ENCODE measurements at places on chromosomes 3 and 15. TPM values are rescaled to one million over a fixed set of nuclear protein-coding genes. Genes with fewer than 3 reads are reported as not detected.

Gene DLL4
- total RNA-seq, result 0.33 TPM

Gene KBTBD13
- not detected for total RNA-seq

Gene PARP15
- 12.1 TPM for total RNA-seq

Gene AAGAB
- 44.9 TPM for total RNA-seq

Gene PLCH1
- total RNA-seq, result 0.38 TPM

Gene NEK4
- total RNA-seq, result 30.3 TPM

Gene BFSP2
- not detected for total RNA-seq

Gene EXOSC7
- total RNA-seq, result 97.9 TPM

Gene SNTN
- total RNA-seq, result not detected

Gene KLHL6
- 44.9 TPM for total RNA-seq

Gene SLTM
- total RNA-seq, result 127 TPM

Gene CAV3
- not detected for total RNA-seq

Gene CXCR6
- total RNA-seq, result 15.2 TPM

GRCh38 chr3:37466660-37467359 is 292.4 kb upstream of the LRRFIP2 start:
- no peak for DNase-seq

GRCh38 chr3:101381809-101382208 is 61.4 kb upstream of the IMPG2 start:
- DNase-seq, result no peak

GRCh38 chr3:185089751-185090150 is 63.1 kb downstream of the C3orf70 start:
- DNase-seq, result no peak

GRCh38 chr3:57646723-57647122 is 46.2 kb downstream of the DENND6A start:
- DNase-seq, result no peak

GRCh38 chr3:143450632-143451031 is 331.1 kb downstream of the CHST2 start:
- DNase-seq, result no peak

DNA sequence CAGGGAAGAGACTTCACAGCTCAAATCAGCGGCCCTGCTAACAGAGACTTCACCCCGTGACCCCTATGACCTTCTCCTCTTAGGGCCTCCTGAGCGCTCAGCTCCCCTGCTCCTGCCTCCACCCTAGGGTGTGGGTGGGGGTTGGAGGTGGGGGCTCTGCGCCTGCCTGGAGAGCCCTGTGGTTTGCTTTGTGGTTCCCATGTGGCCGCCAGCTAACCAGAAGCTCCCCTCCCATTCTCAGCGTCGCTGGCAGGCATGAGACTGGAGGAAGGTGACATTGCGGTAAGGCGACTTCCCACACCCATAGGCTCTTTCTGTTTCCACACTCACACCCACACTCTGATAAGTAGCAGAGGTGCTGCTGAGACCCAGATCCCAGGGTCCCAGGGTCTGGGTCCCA is 27.6 kb downstream of the XYLB start:
- peak; percentile 86 for DNase-seq

DNA sequence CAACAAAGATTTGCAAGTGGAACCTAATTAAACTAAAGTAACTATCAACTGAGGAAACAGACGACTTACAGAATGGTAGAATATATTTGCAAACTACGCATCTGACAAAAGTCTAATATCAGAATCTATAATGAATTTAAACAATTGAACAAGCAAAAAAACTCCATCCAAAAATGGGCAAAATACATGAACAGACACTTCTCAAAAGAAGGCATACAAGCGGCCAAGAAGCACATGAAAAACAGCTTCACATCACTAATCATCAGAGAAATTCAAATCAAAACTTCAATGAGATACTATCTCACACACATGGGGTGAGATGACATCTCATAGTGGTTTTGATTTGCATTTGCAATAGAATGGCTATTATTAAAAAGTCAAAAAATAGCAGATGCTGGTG is 128.6 kb downstream of the POLR2M start:
- DNase-seq, result no peak

GRCh38 chr15:55802600-55803376 is 59.8 kb upstream of the PRTG start:
- DNase-seq, result no peak

DNA sequence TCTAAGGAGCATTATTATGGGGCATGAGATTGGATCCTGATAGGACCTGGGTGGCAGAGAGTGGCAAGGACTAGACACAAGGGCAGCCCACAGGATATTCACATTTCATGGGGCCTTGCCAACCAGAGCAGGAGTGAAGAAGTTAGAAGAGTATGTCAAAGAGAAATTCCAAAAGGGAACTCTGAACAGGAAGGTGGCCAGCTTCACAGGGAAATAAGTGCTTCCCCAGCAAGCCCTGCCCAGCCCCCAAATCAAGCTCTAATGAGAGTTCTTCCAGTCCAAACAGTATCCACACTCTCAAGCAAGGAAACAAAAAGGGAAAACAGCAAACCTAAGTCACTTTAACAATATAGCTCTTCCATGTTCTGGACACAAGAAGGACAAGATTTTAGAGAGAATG is 130.2 kb upstream of the COL8A1 start:
- DNase-seq, result no peak

GRCh38 chr3:150135287-150135721 is 164.6 kb upstream of the PFN2 start:
- DNase-seq, result no peak

GRCh38 chr3:192915722-192916121 is 1.9 kb downstream of the MB21D2 start:
- DNase-seq, result no peak

GRCh38 chr3:82942041-82942440 is 1180.6 kb upstream of the GBE1 start:
- DNase-seq, result no peak

GRCh38 chr3:71064291-71064955 is 519.1 kb downstream of the FOXP1 start:
- DNase-seq, result peak; percentile 92

- DNase-seq, result no peak
Observed at GRCh38 chr3:33433843-33434242, 6.4 kb downstream of the UBP1 start.

DNA sequence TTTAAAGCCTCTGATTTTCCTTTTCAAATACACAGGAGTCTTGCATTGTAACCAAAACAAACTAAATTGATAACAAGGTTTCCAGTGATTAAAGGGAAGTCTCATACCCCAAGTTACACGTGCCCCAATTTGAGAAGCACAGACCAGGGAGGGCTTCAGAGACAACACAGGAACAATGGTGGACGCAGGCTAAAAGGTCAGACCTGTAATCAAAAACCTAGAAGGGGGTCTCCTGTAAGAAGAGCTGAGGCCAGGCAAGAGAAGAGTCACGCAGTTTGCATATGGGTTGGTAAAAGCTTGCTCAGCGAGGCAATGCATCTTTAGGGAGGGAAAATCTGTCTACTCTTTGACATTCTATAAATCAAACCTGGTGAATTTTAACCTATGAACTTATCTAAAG is 58.6 kb upstream of the MCF2L2 start:
- DNase-seq, result no peak

DNA sequence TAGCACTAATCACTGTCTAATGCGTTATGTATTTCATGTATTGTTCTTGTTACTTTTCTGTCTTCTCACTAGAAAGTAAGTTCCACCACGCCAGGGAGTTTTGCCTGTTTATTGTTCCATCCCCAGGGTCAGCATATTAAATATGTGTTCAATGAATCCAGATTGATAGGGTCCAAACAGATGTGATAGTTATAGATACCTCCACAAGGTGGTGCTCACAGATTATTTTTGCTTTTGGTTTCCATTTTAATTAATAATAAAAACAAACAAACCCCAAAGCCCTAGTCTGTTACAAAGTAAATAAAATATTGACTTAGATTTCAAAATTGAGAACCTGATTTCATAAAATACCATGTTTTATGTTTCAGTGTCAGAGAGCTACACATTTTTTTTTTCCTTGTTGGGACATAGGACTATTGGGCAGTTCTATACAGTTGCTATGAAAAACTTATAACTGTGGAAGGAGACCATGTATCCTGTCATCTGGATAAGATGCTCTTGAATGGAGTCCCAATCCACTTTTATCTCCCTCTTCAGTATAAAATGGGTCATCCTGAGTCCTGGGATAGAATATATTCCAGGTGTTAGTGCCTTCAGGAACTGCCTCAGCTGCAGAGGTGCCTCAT is 12.4 kb downstream of the OTOL1 start:
- no peak for DNase-seq

- no peak for DNase-seq
Observed at GRCh38 chr3:53495520-53496391, 1.3 kb downstream of the CACNA1D start.

DNA sequence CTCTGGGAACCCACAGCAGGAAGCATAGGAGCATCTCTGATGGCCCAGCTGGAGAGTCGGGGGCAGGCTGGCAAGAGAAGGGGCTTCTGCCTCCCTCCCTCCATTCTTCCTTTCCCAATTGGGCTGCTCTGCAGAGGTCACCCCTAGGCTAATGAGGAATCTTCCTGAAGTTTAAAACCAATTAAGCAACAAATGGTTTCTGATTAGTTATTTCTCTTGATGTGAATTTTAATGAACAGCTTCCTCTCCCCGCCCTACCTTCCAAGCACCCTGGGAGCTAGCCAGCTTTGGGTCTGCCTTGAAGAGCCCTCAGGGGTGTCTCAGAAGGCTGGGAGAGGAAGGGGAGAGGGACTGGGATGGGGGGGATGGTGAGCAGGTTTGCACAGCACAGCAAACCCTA is 24.6 kb upstream of the HCN4 start:
- no peak for DNase-seq

DNA sequence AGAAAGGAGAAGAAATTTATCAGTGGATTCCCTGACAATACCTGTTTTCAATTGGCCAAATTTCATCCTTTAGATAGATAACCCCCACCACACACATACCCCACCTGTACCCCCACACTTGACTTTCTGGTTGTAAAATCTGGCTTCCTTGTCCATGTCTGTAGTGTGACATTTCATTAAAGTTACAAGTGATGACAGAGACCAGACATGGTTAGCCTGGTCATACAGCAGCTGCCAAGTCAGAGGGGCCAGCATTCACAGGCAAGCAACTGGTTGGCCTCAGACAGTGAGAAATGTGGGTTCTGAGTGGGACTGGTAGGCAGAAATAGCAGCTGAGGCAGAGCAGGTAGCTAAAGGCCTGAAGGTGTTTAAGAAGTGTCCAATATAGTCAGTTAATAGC is 238.6 kb upstream of the SOX14 start:
- no peak for DNase-seq

- no peak for DNase-seq
Observed at GRCh38 chr15:88833731-88834100, 30.5 kb downstream of the ACAN start.

GRCh38 chr3:141442446-141442845 is 44.4 kb upstream of the RASA2 start:
- no peak for DNase-seq

- DNase-seq, result no peak
Observed at GRCh38 chr3:49198611-49199230, 27.3 kb downstream of the KLHDC8B start.

GRCh38 chr3:157581371-157581770 is 78.2 kb upstream of the VEPH1 start:
- DNase-seq, result no peak

DNA sequence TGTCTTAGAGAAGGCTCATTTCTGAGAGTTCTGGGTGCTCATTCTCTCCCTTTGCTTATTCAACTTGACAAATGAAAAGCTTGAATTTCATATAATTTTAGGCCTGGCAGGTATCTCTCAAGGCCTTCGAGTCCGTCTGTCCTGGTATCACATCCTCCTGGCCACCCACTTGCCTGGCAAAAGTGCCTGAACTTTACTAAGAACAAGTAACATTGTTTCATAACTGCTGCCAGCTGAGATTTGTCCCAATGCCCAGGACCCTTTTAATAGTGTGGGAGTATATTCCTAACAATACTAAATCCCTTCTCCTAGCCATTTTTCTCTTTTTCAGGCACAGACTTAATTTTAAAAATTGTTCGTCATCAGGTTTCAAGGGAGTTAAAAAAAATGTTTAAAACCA is 18.1 kb downstream of the LARP6 start:
- DNase-seq, result no peak

- no peak for DNase-seq
Observed at GRCh38 chr3:57960174-57960505, 48.1 kb upstream of the FLNB start.

DNA sequence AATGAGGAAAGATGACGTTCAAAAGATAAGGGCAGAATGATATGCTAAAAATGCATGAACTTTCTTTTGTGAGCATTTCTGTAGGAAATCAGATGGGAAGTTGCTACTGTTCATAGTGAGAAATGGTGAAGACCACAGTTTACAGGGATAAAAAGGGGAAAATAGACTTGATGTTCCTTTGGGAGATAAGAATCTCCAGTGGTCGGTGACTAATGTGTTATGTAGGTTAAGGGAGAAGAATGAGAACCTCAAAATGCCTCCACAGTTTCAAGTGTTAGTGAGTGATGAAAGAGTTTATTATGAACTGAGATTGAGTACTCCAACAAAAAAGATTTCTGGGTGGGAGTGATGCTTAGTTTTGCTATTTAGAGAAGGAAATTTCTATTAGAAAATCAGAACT is 247.2 kb downstream of the LSAMP start:
- no peak for DNase-seq

GRCh38 chr15:73873889-73874511 is 636 bp downstream of the TBC1D21 start:
- DNase-seq, result peak; percentile 80

DNA sequence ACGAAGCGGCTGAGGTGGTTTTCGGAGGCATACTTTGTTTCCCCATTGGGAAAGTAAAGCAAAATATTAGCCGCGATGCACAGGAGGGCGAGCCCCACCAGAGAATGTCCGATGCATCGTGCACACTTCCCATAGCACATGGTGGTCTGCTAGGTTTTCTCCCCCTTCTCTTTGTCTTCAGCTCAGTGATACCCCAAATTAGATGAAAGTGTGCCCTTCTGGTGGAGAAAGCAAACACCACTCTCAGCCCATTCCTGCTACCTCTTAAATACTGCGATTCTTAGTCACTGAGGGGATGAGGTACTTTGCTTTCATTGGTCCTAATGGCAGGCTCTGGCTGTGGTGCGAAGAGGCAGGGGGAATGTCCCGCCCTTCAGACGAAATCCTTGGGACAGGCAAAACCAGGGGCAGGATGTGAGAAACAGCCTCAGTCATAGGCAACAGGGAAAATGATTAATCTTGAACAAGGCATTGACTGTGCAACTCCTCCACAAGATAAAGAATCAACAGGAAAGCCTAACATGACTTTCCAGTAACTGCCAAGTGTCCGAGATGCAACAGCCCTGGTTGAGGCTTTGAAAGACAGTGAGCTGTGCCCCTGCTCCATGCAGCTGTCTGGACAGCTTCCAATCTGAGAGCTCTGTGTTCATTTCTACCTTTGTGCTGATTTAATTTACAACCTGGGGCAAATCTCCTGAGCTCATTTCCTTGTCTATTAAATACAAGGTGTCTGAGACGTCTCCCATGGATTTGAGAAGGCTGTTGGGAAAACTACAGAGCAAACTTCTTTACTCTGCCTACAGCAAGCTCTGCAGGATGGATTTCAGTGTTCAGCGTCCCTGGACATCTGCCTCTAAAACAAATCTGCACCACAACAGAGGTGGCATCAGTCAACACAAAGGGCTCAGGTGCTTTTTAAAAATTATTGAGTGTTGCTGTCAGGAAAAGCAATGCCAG is at the start of gene TM4SF1:
TM4SF1 (minus strand) TSS at position 242 of the 957 bp plus-strand sequence; CDS start at position 140, 102 bp downstream.
- no peak for DNase-seq

GRCh38 chr3:118817748-118818165 is 216.9 kb downstream of the IGSF11 start:
- DNase-seq, result peak; percentile 79

All from activated CD4-positive, alpha-beta T cell treated with anti-CD3 and anti-CD28 coated beads, Interleukin-2, amount 10 ng/mL, durations not matched to agents 24 days and 14 days (primary cell).